ENCODE measurements at places on chromosomes 3 and 15.

GRCh38 chr3:124878561-124879336 lies 8.4 kb downstream of the ITGB5 start:
- DNase-seq = peak; percentile 97

- no peak for DNase-seq
These were observed 608.3 kb downstream of the NTRK3 start for GRCh38 chr15:87648278-87648677.

DNA sequence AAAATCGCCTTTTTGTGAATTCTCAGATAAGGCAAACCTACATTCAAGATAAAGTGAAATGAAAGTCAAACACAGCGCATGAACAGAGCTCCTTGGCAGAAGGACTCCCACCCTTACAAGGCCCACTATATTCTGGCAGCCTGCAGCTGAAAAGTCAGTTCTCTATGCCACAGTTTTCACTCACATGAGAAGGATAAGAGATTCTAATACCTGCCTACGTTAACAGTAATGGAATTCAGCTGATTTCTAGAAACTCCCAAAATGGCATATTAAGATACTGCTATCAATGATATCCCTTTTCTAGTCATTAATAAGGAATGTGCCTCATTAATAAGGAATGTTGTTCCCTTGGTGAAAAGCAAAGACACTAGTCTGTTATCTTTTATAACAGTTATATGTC lies 27.0 kb downstream of the SLC30A4 start:
- DNase-seq = no peak

- DNase-seq = no peak
These were observed 39.7 kb upstream of the POLG start for GRCh38 chr15:89374086-89374981.

DNA sequence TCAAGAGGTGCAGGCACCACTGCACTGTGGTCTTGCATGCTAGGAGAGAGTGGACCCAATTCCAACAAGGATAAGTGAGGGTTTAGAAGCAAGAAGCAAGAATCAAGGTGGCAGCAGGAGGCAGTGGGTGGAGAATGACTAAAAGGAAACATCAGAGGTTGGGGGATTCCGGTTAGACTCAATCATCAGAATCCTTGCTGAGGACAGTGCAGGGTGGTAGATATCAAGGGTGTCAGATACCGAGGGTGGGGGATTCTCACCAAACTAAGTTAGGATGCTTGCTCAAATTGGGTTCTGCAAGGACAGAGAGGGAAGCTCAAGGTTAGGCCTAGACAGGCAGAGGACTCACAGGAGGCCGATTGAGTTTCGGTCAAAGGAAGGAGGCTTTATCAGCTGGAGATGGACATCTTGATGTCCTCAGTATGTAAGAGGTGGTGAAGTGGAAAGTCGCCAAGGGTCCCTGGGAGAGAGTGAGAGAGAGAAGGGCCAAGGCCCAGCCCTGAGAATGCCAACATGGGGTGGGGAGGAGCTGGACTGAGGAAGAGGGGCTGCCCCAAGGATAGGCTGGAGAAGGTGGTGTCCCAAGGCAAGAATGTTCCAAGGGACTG lies 102.2 kb downstream of the ARNT2 start:
- DNase-seq = no peak

DNA sequence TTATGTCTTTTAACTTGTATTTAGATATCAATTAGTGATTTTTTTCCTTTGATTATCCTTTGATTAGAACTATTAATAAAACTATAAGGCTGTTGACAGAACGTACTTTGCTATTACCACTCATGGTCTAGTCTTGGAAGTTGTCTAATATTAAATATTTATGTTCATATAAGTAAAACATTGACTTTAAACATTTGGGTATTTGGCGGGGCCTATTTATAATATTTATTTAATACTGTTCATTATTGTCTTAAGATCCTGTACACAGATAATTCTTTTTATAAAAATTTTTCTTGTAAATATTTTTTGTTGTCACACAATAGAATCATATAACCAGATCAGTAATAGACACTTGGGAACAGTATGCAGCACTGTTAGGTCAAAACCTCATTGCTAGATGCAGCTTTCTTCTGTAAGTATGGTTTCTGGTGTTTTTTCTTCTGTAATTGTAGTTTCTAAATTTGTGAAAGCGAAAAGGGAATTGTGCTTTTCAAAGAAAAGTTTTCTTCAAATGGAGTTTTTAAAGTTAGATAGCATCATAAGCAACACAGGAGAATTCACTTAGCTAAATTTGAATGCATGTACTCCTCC lies 93.4 kb downstream of the FNDC3B start:
- no peak for DNase-seq

DNA sequence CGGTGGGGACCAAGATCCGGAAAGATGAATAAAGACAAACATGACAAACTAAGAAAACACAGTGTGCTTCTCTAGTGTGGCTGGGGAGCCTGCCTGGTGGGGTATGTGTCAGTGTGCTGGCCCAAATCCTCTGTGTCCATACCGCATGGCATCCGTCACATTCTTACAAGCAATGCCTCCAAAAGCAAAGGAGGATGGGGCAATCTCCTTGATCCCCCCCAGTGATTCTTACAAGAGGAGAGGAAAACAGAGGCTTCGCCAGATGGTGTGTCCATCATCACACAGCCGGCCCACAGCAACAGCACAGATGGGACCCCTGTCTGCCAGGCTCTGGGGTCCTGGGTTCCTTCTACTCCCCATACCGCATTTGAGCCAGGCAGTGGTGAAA lies 558 bp upstream of the IL17RC start:
- DNase-seq = peak; percentile 57

DNA sequence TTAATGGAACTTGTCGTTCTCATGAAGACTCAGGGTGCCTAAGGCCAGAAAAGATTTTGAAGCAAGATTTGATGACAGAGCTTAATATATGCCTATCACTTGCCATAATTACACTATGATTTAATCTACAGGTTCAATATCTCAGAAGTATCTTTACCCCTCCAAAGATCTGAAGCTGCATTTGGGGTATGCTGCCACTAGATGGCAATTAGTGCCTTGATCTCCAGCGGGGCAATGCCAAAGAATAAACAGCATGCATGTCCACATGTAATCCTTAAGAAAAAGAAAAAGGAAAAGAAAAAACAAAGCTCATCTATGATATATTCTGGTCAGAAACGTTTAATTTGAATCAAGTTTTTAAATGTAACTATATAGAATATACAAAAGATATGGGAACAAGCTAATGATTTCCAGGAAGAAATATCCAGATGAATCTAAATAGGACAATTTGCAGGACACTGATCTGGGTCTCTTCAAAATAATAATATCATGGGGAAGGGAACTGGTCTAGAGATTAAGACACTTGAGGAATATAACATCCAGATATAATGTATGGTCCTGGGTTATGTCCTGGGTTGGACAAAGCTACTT lies 55.0 kb upstream of the SOX14 start:
- DNase-seq = peak; percentile 49

DNA sequence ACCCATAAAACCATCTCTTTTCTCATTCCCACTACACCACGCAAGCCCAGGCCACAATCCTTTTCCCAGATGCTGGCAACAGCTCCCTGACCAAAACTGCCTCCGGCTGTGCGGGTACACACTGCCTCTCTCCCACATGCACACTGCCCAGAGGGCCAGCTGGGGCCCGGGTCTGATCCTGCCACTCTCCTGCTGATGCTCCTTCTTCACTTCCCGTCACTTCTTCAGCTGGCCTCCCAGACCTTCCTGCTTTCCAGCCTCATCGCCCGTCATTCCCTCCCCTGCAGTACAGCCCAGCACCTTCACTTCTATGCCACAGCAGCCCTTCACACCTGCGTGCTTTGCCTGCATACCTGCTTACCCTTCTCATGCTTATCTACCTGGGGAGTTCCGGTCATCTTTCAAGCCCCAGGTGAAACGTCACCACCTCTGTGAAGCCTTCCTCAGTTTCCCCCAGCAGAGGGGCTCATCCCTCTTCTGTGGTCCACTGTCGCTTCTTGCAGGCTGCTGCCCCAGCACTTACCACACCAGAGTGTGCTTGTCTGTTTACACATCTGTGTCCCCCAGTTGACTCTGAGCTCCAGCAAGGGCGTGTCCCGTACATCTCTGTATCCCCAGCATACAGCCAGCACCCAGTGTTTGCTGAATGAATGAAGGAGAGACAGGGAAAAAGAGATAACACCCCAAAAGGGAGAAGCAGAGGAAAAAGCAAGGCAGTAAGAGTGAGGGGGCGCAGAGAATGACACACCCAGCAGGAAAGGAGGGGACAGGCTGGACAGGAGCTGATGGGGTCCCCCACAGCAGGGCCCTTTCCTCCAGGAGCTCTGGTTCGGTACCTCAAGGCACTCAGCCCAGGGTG lies 22.2 kb downstream of the GRAMD2A start:
- no peak for DNase-seq

- no peak for DNase-seq
These were observed 117.4 kb downstream of the IL12A start for GRCh38 chr3:160105907-160106584.

- peak; percentile 75 for DNase-seq
These were observed 24.9 kb downstream of the SEMA7A start for GRCh38 chr15:74408815-74409214.

DNA sequence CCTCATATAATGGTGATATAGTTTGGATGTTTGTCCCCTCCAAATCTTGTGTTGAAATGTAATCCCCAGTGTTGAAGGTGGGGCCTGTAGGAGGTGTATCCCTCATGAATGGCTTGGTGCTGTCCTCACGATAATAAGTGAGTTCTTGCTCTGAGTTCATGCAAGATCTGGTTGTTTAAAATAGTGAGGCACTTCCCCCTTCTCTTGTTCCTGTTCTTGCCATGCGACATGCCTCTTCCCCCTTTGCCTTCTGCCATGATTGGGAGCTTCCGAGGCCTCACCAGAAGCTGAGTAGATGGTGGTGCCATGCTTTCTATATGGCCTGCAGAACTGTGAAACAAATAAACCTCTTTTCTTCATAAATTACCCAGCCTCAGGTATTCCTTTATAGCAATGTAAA lies 39.2 kb downstream of the REC114 start:
- DNase-seq = no peak

DNA sequence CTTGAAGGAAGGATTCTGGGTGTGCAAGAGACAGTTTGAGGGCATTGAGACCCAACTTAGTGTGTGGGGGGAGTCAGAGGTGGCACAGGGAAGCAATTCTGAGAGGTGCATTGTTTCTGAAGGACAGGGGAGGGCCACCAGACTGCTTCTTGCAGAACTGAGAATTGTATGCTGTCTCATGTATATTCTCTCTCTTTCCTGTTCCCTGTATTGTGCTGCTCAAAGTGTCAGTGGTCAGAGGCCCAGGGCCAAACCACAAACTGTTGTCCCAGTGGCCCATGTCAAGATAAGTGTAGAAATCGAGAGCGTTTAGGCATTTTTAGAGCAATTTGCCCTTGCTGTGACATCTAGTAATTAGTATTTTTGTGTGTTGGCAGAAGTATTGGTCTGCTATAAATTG lies 567.1 kb downstream of the EDEM1 start:
- DNase-seq = no peak

- no peak for DNase-seq
These were observed 123.2 kb upstream of the PLCL2 start for GRCh38 chr3:16761571-16761970.

GRCh38 chr3:1216856-1217255 lies 124.0 kb downstream of the CNTN6 start:
- DNase-seq = no peak

DNA sequence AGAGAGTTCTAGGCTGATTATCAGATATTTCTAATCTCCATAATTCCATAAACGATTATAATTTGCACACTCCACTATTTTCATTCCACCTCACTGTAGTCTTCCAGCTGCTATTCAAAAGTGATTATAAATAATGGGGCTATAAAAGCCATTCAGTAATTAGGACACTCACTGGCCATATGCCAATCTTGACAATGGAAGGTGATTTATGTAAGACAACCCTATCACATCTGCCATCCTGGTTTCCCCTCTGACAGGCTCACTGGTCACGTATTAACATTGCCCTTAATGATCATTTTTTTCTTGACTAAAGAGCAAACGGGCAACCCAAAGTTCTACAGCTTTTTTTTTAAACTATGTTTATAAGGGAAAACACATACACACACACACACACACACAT lies 402.4 kb downstream of the MAGI1 start:
- DNase-seq = no peak

DNA sequence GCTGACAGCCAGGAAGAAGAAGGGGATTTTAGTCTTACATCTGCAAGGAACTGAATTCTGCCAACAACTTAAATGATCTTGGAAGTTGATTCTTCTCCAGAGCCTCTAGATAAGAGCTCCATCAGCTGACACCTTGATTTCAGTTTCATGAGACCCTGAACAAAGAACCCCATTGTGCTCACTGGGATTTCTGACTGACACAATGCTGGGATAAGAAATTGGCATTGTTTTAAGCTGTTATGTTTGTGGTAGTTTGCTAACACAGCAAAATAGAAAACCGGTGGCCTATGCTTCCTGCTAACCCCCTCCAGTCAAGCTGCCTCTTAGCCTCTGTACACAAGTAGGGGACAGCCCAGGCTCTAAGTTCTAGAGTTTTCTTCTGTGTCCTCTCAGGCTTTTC lies 36.2 kb downstream of the MASP1 start:
- no peak for DNase-seq

DNA sequence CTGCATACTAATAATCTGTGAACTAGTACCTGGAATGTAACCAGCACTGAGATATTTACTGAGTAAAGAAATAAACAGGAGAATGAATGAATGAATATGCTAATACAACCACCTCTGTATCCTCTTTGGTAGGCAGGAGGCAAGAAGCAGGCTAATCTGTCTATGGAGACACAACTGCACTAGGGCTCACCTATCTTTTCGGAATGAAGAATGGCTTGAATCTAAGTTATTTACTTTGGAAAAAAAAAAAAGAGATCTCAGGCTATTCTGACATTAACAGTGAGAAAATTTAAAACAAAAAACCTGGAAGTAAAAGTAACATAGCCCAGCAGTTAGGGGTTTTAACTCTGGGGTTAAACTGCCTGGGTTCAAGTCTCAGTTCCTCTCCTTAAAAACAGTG lies 174.2 kb downstream of the FOXP1 start:
- no peak for DNase-seq

DNA sequence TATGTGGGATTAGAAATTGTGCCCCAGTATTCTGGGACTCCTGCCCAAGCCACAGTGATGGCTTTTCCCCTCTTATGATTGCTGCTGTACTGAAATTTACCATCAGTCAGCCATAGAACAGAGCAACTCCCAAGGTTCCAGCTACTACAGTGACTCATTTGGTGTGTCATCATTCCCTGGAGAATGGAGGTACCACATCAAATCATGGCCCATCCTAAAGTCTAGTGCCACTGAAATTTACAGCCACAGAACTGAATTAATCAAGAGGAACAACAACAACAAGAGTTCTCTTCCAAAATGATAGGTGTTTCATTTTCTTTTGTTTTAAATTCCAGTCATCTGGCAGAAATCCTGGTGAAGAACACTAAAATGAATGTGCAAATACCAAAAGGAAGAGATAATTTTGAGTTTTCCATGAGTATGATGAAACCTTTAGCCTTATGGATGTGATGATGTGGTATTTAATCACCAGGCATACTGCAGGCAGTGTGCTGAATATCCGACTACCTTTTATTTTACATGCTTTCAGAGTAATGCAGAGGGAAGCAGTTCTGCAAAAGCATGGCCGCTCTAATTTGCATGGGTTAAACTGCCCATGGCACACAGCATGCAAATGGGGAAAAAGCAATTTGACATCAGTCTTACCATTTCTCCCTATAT lies 75.6 kb upstream of the SLC2A2 start:
- DNase-seq = peak; percentile 39

- DNase-seq = no peak
These were observed 4.3 kb downstream of the ITIH1 start for GRCh38 chr3:52781741-52782140.

All from RKO (cell line).